NCI-H2171 treated with DMSO at 0.1 percent for 48 hours (cell line): ENCODE measurements at places on chromosomes 7 and 10.

GRCh38 chr7:2710901-2711551 lies 23.0 kb downstream of the AMZ1 start:
- no peak for DNase-seq

- DNase-seq = peak; percentile 8
Observed at GRCh38 chr10:22700489-22700888, 13.9 kb downstream of the PIP4K2A start.

GRCh38 chr10:53162856-53163255 lies 390.3 kb upstream of the MBL2 start:
- no peak for DNase-seq

GRCh38 chr10:11687779-11688447 lies 54.3 kb upstream of the ECHDC3 start:
- DNase-seq = peak; percentile 4

DNA sequence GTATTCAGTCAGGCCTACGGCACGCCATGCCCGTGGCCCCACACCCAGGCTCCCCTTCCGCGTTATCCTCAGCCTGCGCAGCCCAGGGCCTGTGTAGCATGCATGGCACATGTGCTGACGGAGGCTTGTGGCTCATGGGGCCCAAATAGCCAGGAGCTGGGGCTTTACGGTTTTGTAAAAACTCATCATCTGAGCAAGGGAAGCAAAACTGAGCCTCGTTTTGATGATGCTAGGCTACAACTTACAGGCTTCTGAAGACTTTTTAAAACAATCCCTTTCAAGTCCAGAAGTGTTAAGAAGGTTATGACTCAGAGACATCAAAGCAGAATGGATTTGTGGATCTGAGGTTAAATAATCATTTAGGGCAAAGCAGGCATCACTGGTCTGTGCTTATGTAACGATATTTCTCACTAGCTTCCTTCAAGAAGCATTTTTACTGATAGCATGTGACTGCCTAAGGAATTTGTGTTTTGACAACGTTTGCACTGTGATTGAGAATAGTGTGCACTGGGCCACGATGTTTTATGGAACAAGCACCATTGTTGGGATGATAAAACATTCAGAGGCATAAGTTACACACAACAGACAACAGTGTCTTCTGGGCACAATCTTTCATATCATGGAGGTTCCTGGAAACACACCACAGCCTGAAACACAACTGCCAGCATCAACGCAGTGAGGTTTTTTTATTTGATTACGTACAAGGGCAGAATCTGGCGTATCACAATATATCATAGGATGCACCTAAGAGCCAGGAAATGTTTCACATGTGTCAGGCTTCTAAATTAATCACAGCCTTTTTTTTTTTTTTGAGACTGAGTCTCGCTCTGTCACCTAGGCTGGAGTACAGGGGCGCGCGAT lies 274.3 kb downstream of the CCDC3 start:
- DNase-seq = no peak
